ENCODE measurements at places on chromosomes 7 and 10. TPM values are rescaled to one million over a fixed set of nuclear protein-coding genes. Genes with fewer than 3 reads are reported as not detected.

GRCh38 chr7:34946486-34946885 is 90.8 kb downstream of the DPY19L1 start:
- DNase-seq = no peak

- no peak for DNase-seq
Observed at GRCh38 chr10:124131172-124131571, 37.8 kb upstream of the CHST15 start.

DNA sequence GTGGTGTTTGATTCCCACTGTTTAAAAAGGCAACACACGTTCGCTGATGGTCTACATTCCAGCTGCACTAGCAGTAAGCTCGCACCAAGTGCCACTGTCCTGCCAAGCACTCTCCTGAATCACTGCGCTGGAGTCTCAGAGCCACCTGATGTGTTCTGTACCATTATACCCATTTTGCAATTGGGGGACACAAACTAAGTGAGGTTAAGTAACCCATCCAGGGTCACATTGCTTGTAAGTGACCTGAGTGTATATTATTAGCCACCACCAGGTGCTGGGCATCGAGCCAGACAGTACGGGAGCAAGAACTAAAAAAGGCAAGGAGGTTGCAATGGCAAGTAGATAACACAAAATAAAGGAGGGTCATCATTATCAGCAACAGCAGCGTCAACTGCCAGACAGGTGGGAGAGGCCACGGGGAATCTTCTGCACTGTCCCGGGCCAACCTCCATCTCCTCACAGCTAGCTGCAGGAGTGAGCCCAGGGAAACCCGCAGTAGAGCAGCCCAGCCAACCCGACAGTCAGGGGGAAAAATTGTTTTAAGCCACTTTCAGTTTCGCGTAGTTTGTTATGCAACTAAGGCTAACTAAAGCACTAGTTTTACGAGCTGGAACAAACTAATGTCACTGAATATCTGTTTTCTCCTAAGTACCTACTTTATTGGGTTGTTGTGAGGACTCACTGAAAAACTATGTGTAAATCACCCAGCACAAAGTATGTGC is 712 bp upstream of the CPVL start:
- DNase-seq = peak; percentile 27

DNA sequence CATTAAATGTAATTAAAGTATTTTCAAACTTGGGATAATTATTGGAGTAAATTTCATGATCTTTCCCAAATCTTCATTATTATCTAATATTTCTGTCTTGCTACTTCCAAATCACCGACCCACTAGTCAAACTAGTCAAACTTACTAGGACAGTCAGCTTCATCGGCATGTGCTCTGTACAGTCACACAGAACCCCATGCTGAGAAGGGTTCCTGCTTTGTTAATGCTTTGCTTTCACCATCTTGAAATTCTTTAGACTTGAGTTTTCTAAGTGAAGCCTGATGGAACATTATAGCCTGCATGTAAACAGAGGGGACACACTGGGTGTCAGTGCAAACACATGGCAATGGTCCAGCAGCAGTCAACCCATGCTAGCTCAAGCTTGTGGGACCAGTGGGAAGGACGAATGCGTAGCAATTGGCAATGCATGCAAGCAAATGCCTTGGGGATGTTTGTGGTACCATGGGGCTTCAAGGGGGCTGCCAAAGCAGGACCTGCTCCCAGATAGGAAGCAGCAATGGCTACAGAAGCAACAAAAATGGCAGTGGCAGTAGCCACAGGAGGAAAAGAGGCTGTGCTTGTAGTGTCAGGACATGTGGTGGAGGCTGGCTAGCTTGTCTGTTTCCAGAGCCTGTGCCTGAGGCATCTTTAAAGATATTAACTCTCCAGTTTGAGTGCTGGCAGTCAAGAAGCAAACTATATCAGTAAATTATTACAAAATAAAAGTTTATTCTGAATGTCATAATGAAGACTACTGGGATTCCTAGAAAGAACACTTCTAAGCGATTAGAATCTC is 441.1 kb upstream of the SEMA3D start:
- DNase-seq = no peak

DNA sequence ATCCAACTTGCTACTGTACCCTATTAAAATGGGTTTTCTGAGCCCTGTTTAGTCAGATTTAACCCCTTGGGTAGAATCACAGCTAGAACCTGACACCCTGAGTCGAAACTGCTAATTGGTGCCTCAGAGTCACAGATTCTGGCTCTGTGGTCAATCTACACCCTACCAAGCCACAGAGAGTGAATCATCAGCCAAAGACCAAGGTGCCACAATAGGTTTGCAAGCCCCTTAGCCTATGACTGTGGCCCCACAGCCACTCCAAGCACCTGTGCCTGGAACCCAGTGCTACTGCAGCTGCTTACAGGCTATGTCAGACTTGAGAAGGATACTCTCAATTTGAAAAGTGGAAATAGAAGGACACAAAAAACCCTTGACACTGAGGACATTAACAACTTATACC is 202.8 kb upstream of the KCND2 start:
- no peak for DNase-seq

- peak; percentile 25 for DNase-seq
Observed at GRCh38 chr10:11522821-11523245, 88.6 kb downstream of the USP6NL start.

DNA sequence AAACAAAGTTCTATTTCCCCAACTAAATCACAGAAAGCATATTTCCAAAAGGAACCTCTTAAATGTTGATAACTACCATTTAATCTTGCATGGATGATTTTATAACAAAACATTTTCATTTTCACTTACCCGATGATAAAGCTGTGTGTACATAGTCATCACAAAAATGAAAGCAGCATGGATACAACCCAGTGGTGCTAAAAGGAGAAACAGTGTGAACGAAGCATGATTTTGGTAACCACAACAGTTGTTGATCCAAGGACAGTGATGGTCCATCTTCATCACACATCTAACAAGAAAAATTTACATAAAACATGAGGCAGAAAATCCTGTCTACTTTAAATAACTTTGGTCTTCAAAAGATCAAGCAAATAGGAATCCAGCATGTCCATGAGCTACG is 4.7 kb downstream of the ZDHHC6 start:
- no peak for DNase-seq

DNA sequence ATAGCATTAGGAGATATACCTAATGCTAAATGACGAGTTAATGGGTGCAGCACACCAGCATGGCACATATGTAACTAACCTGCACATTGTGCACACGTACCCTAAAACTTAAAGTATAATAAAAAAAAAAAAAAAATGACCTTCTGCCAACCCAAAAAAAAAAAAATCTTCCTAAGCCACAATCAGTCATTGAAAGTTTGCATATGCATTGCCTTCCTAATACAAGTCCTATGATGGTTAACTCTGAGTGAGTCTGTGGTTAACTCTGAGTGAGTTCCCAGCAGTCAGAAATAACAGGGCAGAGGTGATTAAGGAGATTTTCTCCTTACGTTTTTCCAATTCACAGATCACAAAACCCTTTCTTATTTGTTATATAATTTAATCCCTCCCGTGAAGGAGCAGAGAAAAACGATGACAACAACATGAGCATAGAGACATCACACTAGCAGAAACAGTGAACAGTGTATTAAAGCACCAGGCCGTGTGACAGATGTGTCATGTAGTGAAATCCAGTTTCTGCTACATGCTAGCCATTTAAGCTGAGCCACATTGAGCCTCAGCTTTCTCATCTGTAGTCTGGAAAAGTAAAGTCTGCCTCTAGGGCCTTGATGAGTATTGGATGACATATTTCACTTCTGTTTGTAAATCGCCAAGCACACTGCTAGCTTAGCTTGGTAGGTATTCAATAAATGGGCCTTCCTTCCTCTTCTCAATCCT is 7.4 kb upstream of the RNF148 start:
- DNase-seq = no peak

DNA sequence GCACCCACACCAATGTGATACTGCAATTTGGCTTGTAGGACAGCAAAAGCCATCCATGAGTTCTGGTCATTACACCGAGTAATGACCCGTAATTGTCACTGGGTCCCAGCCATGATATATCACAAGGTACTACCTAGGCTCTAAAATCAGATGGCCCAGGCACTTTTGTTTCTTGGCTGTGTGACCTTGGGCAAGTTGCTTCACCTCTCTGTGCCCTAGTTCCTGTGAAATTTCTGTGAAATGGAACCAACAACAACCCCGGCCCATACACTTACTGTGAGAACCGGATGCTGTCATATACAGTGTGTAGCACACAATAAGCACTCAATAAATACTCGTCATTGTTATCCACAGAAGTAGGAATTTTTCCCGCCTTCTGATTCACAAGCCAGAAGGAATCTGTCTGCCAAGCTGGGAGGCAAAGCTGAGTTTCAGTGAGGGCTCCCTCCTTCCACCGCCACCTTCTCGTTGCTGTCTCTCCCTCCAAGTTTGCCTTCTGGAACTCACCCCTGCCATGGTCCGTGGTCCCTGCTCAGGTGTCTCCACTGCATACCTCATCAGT is 6.4 kb upstream of the CYTH3 start:
- DNase-seq = no peak

GRCh38 chr10:76302961-76303630 is 871.7 kb downstream of the LRMDA start:
- DNase-seq = no peak

DNA sequence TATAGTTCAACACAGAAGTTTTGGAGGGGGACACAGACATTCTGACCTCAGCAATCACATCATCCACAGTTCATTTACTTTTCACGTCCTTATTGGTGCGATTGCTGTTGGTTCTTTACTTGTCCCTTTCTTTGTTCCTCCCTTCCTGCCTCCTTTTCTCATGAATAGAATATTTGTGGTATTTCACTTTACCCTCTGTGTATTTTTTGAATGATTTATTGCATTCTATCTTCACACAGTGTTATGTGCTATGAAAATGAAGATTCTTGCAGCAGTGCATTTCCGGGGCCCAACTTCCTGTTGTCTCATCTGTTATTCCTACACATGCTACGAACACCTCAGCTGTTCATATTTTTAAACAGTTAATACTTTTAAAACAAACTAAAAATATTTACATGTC is 179.6 kb downstream of the ZMYND11 start:
- no peak for DNase-seq

DNA sequence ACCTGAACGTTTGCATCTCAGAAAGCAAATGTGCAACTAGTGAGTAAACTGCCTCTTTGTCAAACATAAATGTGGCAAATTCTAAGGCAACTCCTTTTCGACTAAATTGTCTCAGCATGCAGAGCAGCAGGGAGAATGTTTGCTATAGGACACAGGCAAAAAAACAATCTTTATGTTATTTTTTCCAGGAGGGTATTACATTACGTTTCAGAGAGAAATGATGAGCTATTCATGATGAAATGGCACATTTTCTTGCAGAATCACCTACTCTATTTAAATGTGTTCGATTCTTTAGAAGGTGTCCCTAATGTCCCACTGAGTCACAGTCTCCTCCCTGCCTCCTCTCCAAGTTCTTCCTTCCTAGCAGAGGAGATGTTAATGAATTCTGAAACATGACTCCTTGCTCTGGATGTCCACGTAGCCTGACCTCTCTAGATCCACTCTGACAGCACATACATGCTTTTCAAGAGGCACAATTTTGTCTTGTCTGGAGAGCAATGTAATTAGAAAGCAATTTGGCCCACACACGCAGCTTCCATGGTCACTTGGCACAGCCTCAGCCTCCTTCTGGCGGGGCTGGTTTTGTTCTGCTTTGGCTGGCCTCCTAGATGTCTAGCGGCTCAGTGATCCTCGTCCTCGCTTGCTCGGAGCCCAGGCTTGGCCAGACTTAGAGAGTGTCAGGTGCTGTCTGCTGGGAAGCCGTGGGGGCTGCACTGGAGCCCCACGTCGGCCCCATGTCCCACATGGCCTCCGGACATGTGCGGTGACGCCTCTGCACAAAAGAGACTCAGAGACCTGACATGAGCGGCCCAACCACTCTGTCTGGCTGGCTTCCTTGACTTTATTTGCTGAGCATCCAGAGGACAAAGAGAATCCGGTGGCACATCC is 125.7 kb upstream of the ZNF438 start:
- DNase-seq = no peak

DNA sequence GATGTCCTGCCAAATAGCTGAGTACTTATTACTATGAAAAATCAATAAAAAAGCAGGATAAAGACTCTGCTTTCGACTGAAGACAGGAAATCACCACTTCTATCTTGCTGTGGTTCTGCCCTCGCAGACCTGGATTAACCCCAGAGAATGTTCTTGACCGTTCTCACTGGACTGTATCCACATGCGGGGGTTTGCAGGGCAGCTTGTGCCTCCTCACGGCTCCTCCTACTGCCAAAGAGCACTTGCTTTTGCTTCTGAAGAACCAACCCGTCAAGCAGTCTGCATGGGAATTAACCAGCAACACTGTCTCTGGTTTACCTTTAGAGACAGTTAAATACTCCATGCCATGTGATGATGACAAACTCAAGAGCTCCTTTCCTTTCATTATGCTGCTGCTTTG is 184.0 kb downstream of the GFRA1 start:
- no peak for DNase-seq

DNA sequence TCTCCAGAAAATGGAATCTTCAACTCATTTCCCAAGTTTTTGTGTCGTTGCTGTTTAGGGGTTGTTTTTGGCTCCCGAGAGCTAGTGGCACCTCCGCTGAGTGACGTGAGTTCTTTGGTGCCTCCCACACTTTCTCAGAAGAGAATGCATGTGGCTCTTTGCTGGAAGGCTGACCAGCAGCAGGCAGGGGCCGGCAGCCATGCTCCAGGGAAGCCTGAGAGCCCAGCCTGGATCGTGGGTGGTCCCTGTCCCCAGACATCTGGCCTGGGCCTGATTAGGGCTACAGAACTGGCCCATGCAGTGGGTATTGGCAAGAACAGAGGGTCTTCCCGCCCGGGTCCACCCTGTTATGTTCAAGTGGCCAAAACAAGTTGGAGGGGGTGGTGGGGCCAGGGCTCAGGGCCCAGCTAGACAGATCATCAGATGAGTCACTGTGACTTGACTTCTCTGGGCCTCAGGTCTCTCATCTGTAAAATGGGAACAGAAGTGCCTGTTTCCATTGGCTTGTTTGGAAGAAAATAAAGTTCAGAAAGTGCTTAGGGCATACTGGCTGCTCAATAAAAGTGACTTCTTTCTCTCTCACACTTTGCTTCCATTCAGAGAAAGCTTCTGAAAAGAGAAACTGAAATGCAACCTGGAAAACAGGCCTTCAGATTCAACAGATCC is 83.1 kb downstream of the STRA8 start:
- no peak for DNase-seq

The ACTL6B gene
- polyA plus RNA-seq = not detected

The KEL gene
- polyA plus RNA-seq = not detected

The OR2A12 gene
- polyA plus RNA-seq = not detected

The KLF14 gene
- polyA plus RNA-seq = not detected

The PHKG1 gene
- 1.1 TPM for polyA plus RNA-seq

The NT5C2 gene
- 116 TPM for polyA plus RNA-seq

The CLCN1 gene
- polyA plus RNA-seq = 0.11 TPM

The FAM25C gene
- polyA plus RNA-seq = not detected

The NANOS1 gene
- not detected for polyA plus RNA-seq

The EPHA1 gene
- not detected for polyA plus RNA-seq

The PDZD7 gene
- polyA plus RNA-seq = not detected

The HPSE2 gene
- polyA plus RNA-seq = not detected

The TMEM213 gene
- polyA plus RNA-seq = not detected

The SAP25 gene
- not detected for polyA plus RNA-seq

All from CD14-positive monocyte (primary cell).